Stimulated activated CD8-positive, alpha-beta memory T cell treated with anti-CD3 and anti-CD28 coated beads, Interleukin-2, amount 100 ng/mL, for 1 hour (primary cell): ENCODE measurements at places on chromosomes 7 and 10.

- DNase-seq: no peak
Observed at GRCh38 chr10:126013489-126014281, 117.3 kb downstream of the FANK1 start.

DNA sequence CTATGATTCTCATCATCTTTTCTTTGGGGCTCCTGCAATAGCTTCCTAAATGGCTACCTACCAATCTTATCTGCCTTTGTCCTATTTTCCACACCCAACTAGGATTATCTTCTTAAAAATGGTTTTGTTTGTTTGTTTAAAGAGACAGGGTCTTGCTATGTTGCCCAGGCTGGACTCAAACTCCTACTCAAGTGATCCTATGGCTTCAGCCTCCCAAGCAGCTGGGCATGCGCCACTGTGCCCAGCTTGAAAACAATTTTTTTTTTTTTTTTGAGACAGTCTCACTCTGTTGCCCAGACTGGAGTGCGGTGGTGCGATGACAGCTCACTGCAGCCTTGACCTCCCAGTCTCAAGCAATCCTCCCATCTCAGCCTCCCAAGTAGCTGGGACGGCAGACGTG lies 14.9 kb downstream of the DNMBP start:
- DNase-seq: no peak

DNA sequence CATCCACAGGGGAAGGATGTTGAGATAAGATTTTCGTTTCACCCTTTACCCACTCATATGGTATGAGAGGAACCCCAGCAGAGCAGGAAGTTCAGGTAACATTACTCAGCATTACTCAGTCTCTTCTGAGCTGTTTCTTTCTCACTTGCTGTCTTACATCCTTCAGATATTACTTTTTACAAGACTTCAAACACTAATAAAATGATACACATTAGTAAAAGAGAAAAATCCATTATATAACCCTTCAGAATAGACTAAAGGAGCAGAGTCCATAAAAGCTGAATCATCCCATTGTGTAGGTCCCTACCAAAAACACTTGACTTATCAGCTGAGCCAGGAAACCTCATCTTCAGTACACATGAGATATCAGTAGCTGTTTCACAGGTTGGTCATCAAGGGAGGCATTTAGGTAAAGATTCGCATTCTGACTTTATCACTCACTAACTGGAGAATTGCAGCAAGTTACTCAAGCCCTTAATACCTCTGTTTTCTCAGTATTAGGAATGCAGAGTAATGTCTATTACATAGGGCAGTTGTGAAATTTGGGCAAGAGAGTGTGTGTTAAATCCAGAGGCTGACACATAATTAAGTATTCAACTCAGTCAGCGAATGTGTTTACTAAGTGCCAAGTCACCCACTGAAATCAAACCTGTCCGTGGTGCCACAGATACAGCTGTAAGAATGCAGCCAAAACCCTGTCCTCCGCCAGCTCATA lies 44.7 kb downstream of the KLF6 start:
- no peak for DNase-seq

GRCh38 chr10:75971402-75972211 lies 540.2 kb downstream of the LRMDA start:
- DNase-seq: no peak

DNA sequence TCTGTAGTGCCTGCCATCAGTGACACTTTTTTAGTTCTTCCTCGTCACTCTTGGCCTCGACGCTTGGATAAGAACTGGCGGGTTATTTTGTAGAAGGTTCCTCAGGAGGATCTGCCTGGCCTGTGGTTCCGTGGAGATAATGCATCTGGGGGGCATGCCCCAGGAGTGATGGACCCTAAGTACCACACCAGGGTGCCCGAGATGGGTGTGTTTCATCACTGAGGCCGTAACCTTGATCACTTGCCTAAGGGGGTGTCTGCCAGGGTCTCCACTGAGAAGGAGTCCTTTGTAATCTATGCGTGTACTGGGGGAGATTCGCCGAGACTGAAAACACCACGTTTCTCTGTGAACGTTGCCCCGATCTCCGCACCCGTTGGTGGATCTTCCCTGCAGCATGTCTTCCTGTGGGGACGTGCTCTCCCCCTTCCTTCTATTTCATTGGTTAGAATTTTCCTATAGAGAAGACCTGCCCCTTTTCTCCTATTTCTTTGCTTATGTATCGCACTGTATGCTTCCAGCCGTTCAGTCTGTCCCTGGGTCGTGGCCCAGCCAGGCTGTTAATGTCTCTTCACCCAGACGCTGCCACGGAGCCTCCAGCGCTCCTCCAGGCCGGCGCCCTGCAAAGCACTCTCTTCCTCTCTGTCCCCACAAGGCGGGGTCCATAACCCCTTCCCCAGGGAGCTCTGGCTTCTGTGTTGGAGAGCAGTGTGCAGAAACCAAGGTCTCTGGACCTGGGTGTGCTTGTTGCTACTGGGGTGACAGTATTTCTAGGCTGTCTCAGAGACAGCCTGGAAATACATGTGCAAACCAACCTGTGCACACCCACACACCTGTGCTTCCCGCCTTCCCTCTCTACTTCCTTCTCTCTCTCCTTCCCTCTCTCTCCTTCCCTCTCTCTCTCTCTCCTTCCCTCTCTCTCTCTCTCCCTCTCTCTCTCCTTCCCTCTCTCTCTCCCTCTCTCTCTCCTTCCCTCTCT lies 14.4 kb upstream of the DPYSL4 start:
- DNase-seq: no peak

DNA sequence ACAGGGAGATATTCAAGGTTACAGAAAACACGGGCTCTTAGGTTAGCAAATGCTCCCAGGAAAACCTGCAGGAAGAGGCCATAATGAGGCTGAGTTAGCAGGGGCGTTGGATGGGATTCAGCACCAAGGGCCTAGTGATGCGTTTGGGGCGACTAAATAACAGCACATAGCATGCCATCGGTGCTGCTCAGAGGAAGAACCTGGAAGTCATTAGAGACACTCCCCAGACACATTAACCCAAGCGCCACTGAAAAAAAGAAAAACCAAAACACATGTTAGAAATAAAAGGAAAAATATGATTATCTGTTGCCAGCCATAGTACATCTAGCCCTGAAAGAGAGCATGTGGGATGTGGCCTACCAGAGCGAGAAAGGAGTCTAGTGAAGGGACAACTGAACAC lies 28.8 kb upstream of the OPALIN start:
- no peak for DNase-seq

DNA sequence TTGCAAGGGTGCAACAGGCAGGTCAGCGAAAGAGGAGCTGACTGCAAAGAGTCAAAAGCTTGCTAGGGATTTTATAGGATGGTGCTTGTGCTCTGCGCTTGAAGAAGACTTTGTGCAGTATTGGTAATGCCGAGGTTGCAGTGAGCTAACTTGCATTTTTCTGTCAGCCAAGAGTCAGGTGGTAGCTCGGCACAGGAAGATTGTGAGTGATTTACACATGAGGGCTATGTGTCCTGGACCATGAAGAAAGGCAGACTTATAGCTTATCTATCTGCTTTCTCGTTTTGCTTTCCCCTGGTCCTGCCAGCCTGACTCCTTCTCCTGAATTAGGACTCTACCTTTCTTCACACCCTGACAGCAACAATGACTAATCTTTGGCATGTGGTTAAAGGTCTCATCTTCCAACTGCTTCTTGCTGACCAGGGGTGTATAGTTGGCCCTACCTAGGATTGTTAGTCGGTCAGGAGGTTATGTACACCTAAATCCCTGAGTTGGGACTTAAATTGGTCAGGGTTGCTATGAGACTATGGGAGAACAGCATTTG lies 4.1 kb upstream of the SYPL1 start:
- no peak for DNase-seq

DNA sequence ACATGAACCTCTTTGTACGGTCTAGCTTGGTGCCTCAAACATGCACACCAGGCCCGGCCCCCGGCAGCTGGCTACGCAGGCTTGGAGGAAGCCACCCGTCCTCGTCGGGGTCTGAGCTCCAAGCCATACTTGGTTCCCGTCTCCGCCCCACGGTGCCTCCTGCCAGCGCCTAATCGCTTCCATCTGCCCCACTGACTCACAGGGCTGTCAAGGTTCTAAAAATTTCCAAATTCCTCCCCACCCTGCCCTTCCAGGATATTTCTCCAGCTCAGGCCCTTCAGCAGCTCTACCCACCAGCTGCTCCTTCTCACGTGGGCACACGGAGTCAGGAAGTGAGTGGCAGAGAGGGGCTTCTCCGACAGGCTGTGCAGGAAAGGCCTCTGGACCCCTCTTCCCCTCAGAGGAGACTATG lies 38.8 kb downstream of the TMEM270 start:
- no peak for DNase-seq

DNA sequence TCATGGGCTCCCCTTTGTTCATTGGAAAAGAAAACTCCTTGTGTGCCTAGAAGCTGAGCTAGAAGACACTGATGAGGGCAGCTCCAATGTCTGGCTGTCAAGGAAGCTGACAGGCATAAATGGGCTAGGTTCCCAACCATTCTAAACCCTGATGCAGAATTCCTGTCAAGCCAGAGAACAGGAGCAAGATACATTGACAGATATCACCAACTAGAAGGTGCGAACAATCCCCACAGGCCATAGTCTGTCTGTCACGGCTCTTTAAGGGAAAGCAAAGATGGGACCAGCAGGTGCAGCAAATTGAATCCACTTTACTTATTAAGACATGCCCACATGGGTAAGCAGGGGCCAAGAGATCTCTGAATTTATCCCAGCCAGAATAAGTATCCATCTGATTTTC lies 617.9 kb upstream of the POT1 start:
- no peak for DNase-seq

GRCh38 chr7:116569737-116570136 lies 44.9 kb downstream of the CAV1 start:
- no peak for DNase-seq

GRCh38 chr7:23273141-23273599 lies 26.0 kb upstream of the MALSU1 start:
- DNase-seq: peak; percentile 72

- no peak for DNase-seq
Observed at GRCh38 chr7:127578036-127578684, 7.2 kb downstream of the GCC1 start.

- no peak for DNase-seq
Observed at GRCh38 chr10:59177836-59178235, 1.4 kb downstream of the PHYHIPL start.

DNA sequence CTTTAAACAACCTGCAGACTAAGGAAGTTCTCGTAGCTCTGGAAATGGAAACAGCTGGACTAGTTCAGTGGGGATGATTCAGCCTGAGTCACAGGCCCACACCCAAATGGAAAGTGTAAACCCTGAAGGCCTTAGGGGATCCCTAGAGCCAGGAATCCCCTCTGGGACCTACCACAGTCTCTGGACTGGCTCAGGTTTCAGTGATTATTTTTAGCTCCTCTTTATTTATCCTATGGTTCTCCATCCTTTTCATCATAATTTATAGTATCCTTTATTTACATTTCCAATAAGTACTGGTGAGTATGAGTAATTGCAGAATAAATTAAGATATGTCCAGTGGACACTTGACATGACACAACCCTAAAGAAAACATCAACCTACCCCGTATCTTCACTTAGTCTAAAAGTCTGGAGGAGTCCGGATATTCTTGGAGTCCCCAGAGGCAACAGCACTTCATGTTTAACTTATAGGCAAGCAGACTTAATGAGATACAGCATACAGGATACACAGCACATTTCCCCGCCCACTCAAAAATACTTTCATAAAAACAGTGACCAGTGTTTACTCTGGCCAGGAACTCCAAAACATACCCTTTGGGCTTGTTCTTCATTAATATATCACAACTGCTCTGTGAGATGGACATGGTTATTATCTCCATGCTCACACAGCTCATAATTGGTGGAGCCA lies 28.4 kb upstream of the SEMA3E start:
- DNase-seq: no peak

- no peak for DNase-seq
Observed at GRCh38 chr7:1912593-1913465, 242.8 kb downstream of the ELFN1 start.

- DNase-seq: no peak
Observed at GRCh38 chr7:97620495-97620894, 111.4 kb upstream of the TAC1 start.

- no peak for DNase-seq
Observed at GRCh38 chr7:144997512-144997911, 161.7 kb upstream of the TPK1 start.

DNA sequence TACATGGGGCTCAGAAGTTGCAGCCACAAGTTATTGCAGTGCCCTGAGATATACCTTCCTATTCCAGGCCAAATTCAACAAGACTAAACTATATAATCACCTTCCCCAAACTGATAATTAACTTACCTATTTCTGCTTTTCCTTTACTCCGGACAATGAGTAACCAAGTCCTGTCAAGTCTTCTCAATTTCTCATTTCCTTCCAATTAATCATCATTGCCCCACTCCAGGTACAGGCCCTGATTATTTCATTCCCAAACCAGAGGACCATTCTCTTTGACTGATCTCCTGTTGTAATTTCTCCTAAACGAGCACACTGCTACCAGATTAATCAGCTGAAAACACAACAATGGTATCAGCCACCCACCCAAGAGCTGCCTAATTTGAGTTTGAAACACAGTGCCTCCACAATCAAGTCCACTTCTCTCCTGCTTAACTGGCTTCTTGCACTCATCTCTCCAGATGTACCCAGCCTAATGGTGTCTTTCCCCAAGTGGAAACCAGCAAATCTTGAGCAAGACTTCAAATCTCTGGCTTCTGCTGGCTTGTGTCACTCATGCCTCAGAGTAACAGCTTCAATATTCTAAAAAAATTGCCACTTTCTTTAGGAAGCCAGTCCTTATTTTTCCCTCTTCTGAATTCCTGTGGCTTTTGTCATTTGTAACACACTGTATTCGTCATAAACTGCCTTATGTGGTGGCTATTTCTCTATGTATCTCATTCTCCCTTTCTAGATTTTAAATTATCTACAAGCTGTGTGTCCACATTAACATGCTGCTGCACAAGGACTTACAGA lies 89.1 kb downstream of the CDK6 start:
- no peak for DNase-seq

DNA sequence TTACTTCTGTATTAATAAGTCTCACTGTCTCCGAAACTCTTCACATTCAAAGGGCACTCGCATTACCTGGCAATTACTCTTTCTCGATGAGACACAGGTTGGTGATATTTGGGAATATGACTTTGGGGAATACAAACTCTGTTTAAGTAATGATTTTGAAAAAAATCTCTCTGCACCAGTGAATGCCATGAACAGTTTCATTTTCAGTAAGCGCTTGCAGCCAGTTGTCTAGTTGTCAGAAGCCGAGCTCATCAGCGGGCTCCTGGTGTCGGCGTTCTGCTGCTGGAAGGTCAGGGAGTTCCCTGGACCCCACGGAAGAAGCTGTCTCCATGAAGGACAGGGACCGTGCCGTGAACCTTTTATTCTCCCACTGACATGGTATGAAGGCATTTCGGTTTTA lies 57.7 kb downstream of the PTPRE start:
- DNase-seq: no peak
